ENCODE measurements at places on chromosomes 13 and 19.

- DNase-seq = no peak
Measured at GRCh38 chr13:71493189-71493588, 373.8 kb downstream of the DACH1 start.

- DNase-seq = peak; percentile 44
Measured at GRCh38 chr13:97258801-97259200, 36.7 kb downstream of the MBNL2 start.

DNA sequence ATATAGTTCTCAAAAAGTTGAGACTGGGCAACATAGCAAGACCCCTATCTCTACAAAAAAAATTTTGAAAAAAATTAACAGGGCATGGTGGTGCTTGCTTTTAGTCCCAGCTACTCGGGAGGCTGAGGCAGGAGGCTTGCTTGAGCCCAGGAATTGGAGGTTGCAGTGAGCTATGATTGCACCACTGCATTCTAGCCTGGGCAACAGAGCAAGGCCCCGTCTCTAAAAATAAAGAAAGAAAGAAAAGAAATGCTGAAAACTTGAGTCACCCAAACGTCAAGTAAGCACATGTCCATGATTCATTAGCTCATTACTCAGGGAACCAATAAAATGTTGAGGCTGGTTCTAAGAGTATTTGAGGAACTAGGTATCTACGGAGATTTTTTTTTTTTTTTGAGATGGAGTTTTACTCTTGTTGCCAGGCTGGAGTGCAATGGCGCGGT lies 33.9 kb upstream of the SEMA6B start:
- no peak for DNase-seq

GRCh38 chr19:2497186-2497585 lies 21.3 kb downstream of the GADD45B start:
- DNase-seq = no peak

- DNase-seq = no peak
Measured at GRCh38 chr13:105969761-105970160, 565.7 kb downstream of the EFNB2 start.

DNA sequence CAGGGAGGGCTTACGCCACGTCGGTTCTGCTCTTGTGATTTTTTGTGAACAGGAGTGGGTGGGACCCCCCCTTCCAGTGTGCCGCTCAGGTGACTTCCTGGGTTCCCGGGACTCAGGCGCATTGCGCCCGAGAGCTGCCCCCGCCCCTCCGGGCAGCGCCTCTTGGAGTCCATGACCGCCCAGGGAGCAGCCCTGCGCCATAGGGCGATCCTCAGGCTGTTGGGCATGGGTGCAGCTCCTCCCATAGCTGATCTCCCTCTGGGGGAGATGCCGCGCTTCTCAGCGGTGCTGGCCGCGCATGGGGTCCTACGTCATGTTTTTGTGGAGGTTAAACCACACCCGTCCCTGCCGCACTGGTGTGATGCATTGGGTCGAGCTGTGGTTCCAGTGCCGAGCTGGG lies 7.9 kb upstream of the TMPRSS9 start:
- DNase-seq = no peak

GRCh38 chr13:77026861-77027621 lies at the start of gene FBXL3:
Gene FBXL3, minus strand, starts transcription at chr13:77027159. Its CDS starts 5,299 bp downstream, at chr13:77021860.
- DNase-seq = peak; percentile 98

GRCh38 chr19:4234142-4234861 lies 5.0 kb downstream of the EBI3 start:
- DNase-seq = no peak

DNA sequence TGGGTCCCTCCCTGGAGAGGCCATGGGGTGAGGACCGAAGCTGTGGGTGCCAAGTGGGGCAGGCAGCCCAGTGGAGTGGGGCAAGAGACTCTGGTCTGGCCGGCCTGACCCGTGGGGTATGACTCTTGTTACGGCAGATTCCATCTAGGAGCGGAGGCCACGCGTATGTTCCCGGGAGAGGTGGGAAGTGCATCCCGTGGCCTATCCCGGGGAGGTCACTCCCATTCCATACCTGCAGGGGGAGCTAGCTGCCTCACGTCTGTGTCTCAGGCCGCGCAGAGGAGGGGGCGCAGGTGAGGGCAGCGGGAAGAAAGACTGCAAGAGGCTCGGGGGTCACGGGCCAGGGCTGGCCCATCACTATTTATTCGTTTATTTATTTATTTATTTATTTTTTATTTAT lies 4.9 kb downstream of the CSNK1G2 start:
- DNase-seq = peak; percentile 63

DNA sequence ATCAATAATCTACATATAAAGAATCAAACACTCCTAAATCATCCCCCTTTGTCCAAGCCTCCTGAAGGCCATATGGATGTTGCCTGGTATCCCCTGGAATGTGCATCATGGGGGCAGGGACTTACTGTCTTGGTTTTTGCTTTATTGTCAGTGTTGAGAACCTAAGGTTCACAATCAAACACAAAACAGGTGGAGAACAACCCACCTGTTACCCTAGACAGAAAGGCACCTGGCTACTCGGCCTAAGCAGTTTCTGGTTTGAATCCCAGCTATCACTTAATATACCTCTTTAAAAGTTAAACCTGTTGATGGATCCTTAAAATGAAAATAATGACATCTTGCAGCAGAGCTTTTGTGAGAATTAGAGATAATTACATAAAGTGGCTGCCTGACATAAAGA lies 68.9 kb downstream of the DCLK1 start:
- DNase-seq = no peak

DNA sequence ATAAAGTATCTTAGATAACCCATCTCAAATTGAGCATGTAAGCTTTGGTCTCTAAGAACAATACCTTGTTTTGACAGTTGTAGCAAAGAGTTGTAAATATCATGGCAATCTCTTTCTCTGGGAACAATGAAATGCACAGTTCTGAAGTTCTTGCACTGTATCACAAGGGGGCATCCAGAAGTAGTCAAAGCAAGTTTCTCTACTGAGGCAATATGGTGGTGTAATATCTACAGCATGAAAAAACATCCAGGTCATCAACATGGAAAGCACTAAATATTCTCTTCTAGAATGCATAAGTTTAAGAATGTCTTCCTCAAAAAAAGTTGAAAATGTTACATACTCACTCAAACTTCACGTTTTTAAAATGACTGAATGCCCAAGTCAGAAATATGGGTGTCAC lies 19.6 kb downstream of the MTMR6 start:
- DNase-seq = peak; percentile 13

- peak; percentile 43 for DNase-seq
Measured at GRCh38 chr13:107864543-107865317, 350.6 kb downstream of the LIG4 start.

DNA sequence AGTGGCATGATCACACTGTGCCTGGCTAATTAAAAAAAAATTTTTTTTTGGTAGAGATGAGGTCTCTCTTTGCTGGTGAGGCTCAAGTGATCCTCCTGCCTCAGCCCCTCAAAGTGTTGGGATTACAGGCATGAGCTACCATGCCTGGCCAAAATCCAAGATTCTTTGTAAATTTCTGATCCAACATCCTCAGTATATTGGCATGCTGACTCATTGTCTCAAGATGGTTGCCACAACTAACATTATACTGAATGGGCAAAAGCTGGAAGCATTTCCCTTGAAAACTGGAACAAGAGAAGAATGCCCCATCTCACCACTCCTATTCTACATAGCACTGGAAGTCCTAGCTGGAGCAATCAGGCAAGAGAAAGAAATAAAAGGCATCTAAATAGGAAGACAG lies 100.0 kb downstream of the KLF5 start:
- no peak for DNase-seq

GRCh38 chr19:872266-872951 lies 12.9 kb downstream of the CFD start:
- peak; percentile 64 for DNase-seq

DNA sequence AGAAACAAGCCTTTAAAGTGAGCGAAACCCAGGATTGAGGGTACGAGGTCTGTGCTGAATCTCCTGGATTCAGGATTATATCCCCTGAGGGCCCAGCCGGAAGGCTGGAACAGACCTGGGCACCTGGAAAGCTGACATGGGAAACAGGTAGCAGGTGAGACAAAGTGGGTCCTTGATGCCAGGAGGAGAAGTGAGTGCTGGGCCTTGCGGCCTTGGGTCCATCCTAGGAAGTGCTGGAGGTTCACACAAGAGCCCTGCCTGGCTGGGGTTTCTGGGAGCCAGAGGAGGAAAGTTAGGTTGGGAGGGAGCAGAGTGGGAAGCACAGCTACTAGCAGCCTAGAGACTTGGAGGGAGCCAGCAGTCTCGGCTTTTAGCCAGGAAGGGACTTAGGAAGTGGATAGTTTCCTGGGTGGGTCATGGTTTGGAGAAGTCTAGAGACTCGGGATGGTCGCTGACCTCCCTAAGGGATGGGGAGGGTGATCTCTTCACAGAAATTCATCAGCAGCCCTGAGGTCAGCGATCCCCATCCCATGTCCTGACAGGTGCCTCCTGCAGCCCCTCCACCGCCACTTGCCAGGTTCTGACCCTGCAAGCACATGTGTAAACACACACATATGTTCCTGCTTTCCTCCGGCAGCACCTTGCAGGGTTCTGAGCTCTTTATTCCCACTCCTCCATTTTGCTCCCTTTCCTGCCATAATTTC lies 29.4 kb upstream of the ZNF492 start:
- no peak for DNase-seq

DNA sequence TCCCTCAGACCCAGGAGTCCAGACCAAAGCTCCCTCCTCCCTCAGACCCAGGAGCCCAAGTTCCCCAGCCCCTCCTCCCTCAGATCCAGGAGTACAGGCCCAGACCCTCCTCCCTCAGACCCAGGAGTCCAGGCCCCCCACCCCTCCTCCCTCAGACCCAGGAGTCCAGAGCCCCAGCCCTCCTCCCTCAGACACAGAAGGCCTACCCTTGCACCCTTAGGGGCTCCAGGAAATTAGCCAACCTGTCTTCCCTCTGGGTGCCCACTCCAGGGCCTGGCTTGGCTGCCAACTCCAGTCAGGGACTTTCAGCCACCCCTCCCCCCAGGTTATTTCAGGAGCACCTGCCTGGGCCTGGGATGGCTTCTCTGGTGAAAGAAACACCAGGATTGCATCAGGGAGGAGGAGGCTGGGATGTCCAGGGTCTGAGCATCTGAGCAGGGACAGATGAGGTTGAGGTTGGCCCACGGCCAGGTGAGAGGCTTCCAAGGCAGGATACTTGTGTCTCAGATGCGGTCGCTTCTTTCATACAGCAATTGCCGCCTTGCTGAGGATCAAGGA lies at the start of gene FGF21:
Gene FGF21, plus strand, starts transcription at position 441 of the 558 bp plus-strand sequence. CDS start 713 bp downstream, outside the sequence.
- no peak for DNase-seq

- DNase-seq = no peak
Measured at GRCh38 chr13:21871382-21871781, 200.5 kb downstream of the FGF9 start.

DNA sequence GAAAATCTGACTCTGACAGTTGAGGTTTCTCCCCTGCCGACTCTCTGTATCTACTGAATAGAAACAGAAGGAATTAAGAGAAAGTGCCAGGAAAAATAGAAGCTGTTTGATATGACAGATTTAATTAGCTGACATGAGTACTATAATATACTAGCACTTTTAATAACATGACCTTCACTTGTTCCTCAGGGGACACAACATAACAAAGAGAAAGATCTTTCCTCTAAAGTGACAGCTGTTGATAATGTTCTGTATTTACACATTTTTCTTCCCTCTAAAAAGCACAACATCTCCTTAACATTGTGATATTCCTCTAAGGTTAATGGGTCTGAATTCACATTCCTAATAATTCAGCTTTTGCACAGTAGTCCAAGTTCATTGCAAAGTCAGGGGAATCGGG lies 1136.0 kb downstream of the PCDH17 start:
- no peak for DNase-seq

GRCh38 chr13:21777166-21777565 lies 106.3 kb downstream of the FGF9 start:
- no peak for DNase-seq

DNA sequence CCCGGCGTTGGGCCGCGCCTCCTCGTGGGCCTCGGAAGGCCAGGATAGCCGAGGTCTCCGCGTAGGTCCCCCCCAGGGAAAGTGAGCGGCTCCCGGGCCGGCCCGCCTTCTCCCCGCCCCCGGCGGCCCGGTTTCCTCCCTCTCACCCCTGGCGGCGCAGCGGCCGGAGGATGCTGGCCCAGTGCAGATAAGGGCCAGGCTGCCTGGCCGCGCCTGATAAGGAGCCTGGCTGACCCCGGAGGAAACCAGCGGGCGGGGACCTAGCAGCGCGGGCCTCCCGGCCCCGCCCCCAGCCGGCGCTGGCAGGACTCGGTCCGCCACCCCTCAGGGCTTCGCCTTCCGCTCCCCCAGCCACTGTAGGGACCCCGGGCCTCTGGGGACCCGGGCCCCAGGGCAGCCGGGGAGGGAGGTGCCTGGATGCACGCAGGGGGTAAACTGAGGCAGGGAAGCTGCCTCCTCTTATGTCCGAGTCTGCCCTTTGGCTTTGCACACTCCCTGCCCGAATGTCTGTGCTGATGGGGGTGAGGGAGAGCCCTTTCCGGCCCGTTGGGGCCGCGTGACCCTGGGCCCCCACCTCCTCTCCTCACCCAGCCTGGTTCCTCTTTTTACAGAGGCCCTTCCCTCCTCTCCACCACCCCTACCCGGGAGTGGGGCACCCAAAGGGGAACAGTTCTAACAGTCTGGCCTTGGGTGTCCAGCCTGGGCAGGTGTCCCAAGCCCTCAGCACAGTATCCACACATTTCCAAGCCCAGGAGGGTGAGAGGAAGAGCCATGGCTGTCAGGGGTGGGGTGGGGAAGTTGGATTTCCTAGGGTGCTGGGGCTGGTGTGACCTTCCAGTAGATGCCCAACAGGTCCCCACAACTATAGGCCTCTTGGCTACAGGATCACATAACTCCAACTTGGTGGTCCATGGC lies at the start of gene LYL1:
Gene LYL1, minus strand, starts transcription at position 193 of the 915 bp plus-strand sequence. CDS start 1,687 bp downstream, outside the sequence.
- DNase-seq = peak; percentile 67

GRCh38 chr19:36151144-36152018 lies 866 bp downstream of the COX7A1 start:
- peak; percentile 56 for DNase-seq

- no peak for DNase-seq
Measured at GRCh38 chr13:27250833-27251165, 559 bp upstream of the RPL21 start.

DNA sequence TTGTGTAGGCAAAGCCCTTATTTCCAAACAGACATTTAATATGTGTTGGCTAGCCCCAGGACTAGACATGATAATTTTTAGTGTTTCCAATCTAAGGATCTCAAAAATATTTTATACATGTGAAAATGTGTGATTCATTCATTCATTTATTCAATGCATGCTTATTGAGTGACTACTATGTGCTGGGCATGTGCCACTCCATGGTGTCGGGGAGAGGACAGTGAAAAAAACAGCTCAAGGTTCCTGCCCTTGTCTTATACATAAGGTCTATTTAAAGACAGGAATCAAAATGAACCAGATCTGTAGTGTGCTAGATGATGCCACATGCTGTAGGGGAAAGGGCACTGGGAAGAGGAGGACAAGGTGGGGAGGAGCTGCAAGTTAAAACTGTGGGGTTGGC lies 36.5 kb downstream of the GJA3 start:
- DNase-seq = no peak

- peak; percentile 69 for DNase-seq
Measured at GRCh38 chr13:23828866-23829265, 60.3 kb downstream of the MIPEP start.

GRCh38 chr13:97043302-97043701 lies 49.0 kb upstream of the OXGR1 start:
- DNase-seq = peak; percentile 70

- no peak for DNase-seq
Measured at GRCh38 chr13:67538906-67539305, 308.8 kb upstream of the PCDH9 start.

GRCh38 chr19:17681505-17682125 lies 6.5 kb downstream of the UNC13A start:
- DNase-seq = peak; percentile 74
